ENCODE measurements at places on chromosomes 11 and 22.

- DNase-seq = no peak
These were observed 113.8 kb upstream of the PITPNB start for GRCh38 chr22:28032861-28033260.

- DNase-seq = peak; percentile 8
These were observed 14.8 kb downstream of the OR52M1 start for GRCh38 chr11:4559527-4560440.

DNA sequence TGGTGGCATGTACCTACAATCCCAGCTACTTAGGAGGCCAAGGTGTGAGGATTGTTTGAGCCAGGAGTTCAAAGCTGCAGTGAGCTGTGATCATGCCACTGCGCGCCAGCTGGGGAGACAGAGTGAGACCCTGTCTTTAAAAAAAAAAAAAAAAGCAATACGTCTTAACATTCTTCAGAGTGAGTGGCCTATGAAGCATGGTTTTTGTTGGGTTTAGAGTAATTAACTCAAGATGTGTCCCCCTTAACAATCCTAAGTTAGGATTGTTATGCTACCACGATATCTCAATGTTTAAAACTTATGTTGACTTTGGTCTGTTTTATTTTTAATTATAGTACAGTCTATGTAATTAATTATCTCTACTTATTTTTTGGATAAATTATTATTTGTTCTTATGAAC lies 156.1 kb downstream of the HIPK3 start:
- no peak for DNase-seq

GRCh38 chr11:19441288-19441687 lies 200.5 kb upstream of the E2F8 start:
- DNase-seq = no peak

DNA sequence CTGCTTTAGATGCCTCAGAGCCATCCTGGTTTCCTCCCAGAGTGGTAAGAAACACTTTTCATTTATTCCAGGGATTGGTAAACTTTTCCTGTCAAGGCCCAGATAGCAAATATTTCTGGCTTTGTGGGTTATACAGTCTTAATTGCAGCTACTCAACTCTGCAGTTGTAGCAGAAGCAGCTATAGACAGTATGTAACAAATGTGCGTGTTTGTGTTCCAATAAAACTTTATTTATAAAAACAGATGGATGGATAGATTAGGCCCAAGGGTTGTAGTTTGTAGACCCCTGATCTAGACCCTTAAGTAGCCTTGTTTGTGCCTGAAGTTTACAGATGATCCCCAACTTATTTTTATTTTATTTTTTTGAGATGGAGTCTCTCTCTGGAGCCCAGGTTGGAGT lies 17.9 kb downstream of the NNMT start:
- no peak for DNase-seq

GRCh38 chr11:70416881-70417280 lies 18.6 kb downstream of the CTTN start:
- no peak for DNase-seq

GRCh38 chr11:16791191-16791961 lies 52.9 kb downstream of the C11orf58 start:
- DNase-seq = peak; percentile 35

- no peak for DNase-seq
These were observed 54.3 kb downstream of the TSPAN18 start for GRCh38 chr11:44780940-44781631.

Measured in DMS53 (cell line).